ENCODE measurements at places on chromosomes 11 and 22. TPM values are rescaled to one million over a fixed set of nuclear protein-coding genes. Genes with fewer than 3 reads are reported as not detected.

Gene KRTAP5-8
- polyA plus RNA-seq = not detected

Gene APBB1
- polyA plus RNA-seq = 35.2 TPM

Gene B3GAT1
- 0.09 TPM for polyA plus RNA-seq

DNA sequence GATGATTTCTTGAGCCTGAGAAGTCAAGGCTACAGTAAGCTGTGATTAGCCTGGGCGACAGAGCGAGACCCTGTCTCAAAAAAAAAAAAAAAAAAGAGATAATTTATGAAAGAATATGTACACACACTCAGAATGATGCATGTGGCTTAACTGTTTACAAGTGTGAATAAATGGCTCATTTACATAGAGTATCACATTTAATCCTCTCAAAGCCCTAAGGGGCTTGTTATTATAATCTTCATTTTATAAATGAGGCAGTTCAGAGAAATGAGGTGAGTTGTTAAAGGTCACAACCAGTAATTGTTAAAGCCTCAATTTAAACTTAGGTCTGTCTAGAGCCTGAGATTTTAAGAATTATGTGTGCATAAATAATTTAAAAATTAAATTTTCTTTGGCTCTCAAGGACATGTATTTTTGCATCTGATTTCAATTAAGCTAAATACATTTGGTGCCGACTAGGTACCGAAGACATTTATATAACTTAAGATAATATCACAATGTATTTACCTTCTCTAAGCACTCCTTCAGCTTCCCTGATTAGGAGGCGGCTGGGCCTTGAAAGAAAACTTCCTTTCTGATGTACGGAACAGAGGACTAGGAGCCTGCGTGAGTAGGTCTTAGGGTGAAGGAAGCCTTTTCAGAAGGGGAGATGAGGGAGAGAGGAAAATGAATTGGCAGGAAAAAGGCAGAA, 28.5 kb upstream of the DDX6 start:
- no peaks in the 10 kb centered on the region for H3K4me1 ChIP-seq
- DNase-seq = no peak
- H3K27me3 ChIP-seq = no peaks in the 10 kb centered on the region
- H3K36me3 ChIP-seq = no peaks in the 10 kb centered on the region

- DNase-seq = no peak
- peaks cover 1% of the 10 kb centered on the region for H3K27me3 ChIP-seq
- no peaks in the 10 kb centered on the region for H3K4me1 ChIP-seq
- no peak overlapping the region for H3K27ac ChIP-seq
- H3K4me3 ChIP-seq = no peak overlapping the region
Measured at GRCh38 chr11:63791495-63792167, 21.6 kb upstream of the SPINDOC start.

DNA sequence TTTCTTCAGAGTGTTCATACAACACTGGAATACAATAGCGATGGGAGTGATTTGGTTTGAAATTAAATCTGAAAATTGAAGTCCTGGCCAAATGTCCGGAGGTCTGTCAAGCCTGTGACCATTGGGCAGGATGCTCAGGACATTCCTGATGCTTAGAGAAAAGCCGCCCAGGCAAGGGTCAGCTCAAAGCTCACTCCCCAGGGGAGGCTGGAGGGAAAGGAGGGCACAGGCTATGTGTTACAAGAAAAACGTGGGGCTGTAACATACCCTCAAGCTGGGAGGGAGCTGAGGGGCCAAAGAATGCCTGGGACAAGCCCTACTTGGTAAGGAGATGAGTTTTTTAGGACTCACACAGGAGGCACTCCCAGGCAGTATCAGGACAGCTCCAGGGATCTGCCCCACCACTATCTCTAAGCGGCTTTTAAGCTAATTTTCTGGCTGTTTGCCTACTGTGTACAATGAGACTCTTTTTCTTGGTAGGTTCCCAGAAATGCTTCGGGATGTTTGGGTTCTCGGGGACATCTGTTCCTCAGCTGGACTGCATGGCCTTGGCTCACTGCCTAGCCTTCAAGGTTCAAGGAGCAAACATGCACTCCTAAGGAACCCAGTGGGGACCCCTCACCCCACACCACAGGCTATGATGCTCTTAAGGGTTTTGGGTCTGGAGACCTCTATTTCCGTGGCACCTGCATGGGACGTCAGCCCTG, 500.1 kb downstream of the BRD1 start:
- no peaks in the 10 kb centered on the region for H3K36me3 ChIP-seq
- H3K4me1 ChIP-seq = no peaks in the 10 kb centered on the region
- peaks cover 12% of the 10 kb centered on the region for H3K27me3 ChIP-seq
- no peak overlapping the region for H3K27ac ChIP-seq
- DNase-seq = no peak

- no peak for DNase-seq
- H3K4me1 ChIP-seq = no peaks in the 10 kb centered on the region
- H3K36me3 ChIP-seq = no peaks in the 10 kb centered on the region
Measured at GRCh38 chr22:42430528-42431125, 1.6 kb downstream of the NFAM1 start.

DNA sequence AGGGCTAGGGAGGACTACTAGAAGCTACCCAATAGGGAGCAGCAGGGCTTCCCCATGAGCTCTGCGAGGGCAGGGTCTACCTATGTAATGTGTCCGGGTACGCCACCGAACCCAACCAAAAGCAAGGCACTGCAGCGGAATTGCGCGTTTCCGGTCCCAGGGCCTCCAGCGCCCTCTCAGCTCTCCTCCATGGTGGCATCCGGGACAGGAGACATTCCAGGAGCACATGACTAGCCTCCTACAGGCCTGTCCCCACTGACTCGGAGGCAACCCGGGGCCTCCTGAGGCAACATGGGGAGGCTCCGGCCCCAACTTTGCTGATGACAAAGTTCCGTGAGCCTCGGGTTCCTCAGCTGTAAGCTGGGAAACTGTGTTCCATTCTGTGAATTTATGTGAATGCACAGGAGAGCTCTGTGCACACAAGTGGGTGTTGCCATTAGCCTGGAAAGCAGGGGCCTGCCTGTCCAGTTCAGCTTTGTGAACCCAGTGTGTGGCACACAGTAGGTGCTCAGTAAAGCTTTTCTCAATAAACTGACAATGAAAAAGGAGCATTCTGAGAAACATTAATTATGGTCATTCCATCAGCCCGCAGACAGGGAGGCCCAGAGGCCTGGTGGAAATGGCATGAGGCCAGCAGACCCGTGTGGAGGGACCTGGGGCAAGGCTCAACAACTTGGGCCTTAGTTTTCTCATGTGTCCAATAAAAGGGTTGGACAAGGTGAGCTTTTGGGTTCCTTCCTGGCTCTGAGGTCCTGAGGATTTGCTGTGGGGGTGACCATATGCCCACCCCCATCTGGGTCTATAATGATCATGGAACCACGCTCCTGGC, 50.3 kb downstream of the CHRDL2 start:
- no peak overlapping the region for H3K4me3 ChIP-seq
- no peak for DNase-seq
- H3K27me3 ChIP-seq = peaks cover 3% of the 10 kb centered on the region
- H3K27ac ChIP-seq = no peak overlapping the region

- DNase-seq = no peak
- no peak overlapping the region for H3K4me3 ChIP-seq
- H3K27me3 ChIP-seq = peaks cover 5% of the 10 kb centered on the region
- peaks cover 28% of the 10 kb centered on the region for H3K4me1 ChIP-seq
- no peak overlapping the region for H3K27ac ChIP-seq
Measured at GRCh38 chr11:122812638-122813037, 25.7 kb upstream of the CRTAM start.

DNA sequence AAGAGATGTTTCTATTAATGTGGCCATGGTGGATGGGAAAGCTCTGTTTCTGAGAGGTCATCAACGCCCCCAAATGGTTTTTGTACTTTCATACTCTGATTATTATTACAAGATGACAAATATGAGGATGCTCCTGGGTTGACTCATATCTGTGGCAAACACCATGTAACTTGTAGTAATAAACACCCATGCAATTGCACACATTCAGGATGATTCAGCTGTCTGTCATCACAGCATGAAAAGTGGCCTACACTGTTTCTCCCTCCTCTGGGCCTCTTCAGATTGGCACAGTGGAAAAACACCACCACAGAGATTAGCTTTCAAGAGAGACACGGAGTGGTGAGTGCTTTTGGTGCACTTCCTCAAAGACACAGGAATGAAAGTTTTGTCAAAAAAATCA, 85.4 kb downstream of the MTNR1B start:
- H3K27me3 ChIP-seq = no peaks in the 10 kb centered on the region
- H3K27ac ChIP-seq = no peak overlapping the region
- DNase-seq = no peak
- H3K4me1 ChIP-seq = no peaks in the 10 kb centered on the region
